ENCODE measurements at places on chromosomes 6 and 20.

GRCh38 chr6:83958241-83958685 is 75.3 kb upstream of the MRAP2 start:
- no peak for DNase-seq

DNA sequence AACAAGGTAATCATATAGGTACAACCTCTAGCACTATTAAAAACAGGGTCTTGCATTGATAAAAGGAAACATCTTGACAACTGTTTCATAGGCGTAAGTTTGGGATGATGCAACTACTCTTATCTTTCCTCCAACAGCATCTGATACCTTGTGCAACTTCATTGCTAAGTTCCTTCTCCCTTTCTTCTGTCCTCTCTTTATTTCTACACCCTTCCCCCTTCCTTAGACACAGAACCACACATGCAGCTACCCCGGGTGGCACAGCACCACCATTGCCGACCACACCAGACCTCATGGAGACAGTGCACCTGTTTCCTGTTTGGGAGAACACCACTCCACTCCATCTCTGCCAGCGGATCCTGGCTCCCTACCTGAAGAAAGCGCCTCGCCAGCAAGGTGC is 14.4 kb downstream of the MYB start:
- no peak for DNase-seq

- DNase-seq: peak; percentile 89
Observed at GRCh38 chr6:12577124-12577850, 139.3 kb upstream of the PHACTR1 start.

DNA sequence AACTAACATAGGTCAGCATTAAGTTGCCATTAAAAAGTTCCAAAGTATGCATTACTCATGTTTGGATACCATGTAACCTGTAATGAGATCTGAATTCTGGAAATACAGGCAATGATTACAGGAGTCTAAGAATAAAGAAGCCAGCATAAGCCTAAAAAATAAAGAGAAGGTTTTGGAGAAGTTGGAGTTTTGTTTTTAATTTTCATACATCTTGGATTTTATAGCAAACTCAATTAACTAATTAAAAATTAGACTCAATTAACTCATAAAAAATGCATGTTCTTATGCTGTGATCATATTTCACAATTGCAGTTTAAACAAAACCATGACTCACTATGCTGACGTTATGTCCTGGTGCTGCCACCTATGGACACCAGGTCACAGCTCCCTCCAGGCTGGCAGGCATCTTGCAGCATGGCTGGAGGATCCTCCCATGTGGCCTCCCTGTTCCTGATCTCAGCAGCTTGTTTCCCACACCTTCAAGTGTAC is 648.8 kb upstream of the AGPAT4 start:
- DNase-seq: peak; percentile 88

- no peak for DNase-seq
Observed at GRCh38 chr6:149891259-149891658, 6.7 kb downstream of the RAET1E start.

Data from renal cortical epithelial cell (primary cell).